ENCODE measurements at places on chromosomes 7 and 10.

- no peak for DNase-seq
Observed at GRCh38 chr10:127347202-127347959, 151.0 kb upstream of the INSYN2A start.

DNA sequence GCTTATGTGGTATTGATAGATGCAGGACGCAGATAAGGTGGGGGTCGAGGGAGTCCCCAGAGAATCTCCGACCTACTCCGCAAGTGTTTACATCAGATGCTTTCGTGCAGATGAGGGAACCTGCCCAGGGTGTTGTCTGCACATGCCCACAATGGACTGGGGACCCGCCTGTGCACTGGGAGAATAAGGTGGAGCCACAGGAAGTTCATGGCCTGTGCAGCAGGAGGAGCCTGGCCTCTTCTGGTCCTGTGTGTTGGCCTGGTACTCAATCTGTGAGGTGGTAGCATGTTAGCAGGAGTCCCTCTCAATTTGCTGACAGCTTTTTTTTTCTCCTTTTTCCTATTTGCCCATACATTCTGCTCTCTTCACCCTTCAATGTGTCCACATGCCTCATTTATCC is 54.1 kb upstream of the AKR1C1 start:
- no peak for DNase-seq

GRCh38 chr10:19843487-19843886 is 27.3 kb downstream of the PLXDC2 start:
- no peak for DNase-seq

DNA sequence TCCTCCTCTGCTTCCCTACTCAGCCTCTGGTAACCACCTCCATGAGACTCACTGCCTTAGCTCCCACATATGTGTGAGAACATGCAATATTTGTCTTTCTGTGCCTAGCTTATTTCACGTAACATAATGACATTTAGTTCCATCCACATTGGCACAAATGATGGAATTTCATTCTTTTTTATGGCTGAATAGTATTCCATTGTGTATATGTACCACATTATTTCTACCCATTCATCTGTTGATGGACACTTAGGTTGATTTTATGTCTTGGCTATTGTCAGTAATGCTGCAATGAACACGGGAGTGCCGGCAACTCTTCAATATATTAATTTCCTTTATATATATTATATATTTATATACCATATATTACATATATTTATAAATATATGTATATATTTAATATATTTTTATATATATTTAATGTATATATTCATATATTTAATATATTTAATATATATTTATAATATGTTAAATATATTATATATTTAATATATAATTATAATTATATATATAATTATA is 1046.9 kb downstream of the DNAJB9 start:
- DNase-seq: no peak

- DNase-seq: no peak
Observed at GRCh38 chr7:138608275-138608674, 92.9 kb downstream of the SVOPL start.

DNA sequence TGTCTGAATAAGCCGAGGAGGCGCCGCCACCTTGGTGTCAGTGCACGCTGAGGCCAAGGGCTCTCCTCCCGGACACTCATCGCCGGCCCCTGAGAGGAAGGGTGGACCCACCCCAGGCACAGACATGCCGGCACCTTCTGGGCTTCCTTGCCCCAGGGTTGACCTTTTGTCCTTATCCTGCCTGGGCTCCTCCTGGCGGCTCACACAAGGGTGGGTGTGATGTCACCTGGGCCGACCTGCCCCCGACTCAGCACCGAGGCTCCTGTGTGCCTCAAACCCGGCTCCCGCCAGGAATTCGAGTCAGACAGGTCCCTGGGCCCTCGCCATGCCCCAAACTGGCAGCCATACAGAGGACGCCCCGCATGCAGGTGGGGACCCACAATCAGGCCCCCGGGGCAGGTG is 17.7 kb upstream of the CFAP46 start:
- DNase-seq: no peak

GRCh38 chr7:38655833-38656774 is 24.9 kb upstream of the AMPH start:
- DNase-seq: no peak

DNA sequence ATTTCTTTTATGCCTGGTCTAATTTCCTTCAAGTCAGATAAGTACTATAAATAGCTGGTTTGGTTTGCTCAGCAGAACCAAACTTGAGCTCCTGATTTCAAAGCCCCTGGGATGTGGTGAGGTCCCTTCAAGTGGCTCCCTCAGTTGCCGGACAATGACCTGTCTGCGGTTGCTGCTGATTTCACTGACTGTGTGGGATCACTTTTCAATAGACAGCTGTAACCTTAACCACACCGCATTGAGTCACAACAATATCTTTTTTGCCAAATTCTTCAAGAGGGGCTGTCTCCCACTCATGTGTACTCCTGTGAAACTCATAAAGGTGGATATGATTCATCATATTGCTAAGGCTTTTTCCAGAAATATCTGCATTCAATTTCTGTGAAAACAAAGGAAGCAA is 23.1 kb upstream of the ITGA8 start:
- DNase-seq: no peak

GRCh38 chr7:50185208-50185607 is 92.2 kb upstream of the ZPBP start:
- DNase-seq: no peak

DNA sequence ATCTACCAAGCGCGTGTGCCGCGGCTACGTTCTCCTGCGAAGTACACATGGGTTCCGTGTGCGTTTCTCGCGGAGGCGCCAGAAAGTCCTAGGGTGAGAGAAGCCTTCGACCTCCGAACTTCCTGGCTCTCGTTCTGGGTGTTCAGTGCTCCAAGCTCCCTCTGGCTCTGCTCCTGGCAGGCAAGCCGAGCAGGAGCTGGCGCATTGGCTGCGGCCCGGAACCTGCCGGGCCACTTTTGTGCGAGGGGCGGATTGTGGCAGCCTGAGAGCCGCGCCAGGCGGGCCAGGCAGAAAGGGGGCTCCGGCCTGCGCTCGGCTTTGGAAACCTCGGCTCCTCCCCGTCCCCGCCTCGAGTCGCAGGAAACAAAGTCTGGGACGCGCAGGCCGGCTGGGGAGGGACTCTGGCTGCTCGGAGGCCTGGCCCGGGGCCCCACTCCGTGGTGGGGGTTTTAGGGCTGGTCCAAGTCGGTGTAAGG is 9.6 kb downstream of the EMX2 start:
- no peak for DNase-seq

- no peak for DNase-seq
Observed at GRCh38 chr7:125279961-125280360, 350.3 kb upstream of the POT1 start.

GRCh38 chr10:68165643-68166042 is 56.4 kb downstream of the MYPN start:
- DNase-seq: no peak

DNA sequence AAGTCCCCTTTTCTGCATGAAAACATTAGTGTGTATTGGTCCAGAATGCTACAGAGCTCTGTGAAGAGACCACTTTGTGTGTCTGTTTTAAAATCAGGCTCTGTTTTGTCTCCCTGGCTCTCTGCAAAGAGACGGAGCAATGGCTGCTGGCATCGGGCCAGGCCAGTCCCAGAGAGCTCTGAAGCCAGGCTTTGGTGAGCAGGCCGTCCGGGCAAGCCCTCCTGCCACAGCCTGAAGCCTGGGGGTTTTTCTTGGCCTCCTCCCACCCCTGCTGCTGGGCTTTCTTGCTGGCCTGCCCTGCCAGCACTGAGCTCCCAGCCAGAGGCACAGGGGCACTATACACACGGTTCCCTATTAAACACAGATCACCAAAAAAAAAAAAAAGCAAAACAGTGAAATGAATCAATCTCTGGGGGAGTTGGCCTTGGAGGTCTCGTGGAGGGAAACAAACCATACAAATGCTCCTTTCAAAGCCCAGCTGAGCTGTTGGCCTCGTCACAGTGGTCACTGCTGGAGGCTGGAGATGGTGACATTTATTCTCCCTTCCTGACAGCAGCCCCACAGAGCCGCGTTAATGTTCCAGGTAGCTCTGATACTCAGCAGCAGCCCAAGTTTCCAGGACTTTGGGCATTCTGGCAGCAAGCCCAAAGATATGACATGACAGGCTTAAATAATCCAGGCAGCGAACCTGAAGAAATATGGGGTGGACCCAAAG is 237.2 kb downstream of the TCF7L2 start:
- DNase-seq: no peak

GRCh38 chr7:140159497-140159896 is 17.3 kb downstream of the KDM7A start:
- no peak for DNase-seq

DNA sequence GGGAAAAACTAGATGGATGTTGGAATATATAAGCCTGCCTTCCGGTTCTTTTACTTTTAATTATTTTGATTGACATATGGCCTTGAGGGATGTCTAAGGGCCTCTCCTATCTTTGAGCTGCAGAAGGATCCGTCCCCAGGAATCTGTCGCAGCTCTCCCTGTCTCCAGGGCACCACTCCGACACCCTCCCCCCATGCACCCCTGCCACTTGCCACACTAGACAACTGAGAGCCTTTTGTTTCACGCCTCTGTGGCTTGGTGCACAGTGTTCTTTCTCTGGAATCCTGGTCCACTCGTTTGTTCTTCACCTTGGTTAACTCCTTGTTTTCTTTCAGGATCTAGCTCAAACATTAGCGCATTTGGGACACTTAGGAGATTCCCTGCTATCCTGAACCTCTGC is 124.1 kb upstream of the EFCAB10 start:
- no peak for DNase-seq

GRCh38 chr10:97117372-97117771 is 68.4 kb downstream of the SLIT1 start:
- DNase-seq: no peak

GRCh38 chr10:5587151-5588079 is 62.7 kb downstream of the CALML3 start:
- no peak for DNase-seq

- DNase-seq: no peak
Observed at GRCh38 chr7:1987591-1988532, 244.9 kb downstream of the MAD1L1 start.

- DNase-seq: no peak
Observed at GRCh38 chr10:124916098-124916584, 25.8 kb upstream of the ZRANB1 start.

DNA sequence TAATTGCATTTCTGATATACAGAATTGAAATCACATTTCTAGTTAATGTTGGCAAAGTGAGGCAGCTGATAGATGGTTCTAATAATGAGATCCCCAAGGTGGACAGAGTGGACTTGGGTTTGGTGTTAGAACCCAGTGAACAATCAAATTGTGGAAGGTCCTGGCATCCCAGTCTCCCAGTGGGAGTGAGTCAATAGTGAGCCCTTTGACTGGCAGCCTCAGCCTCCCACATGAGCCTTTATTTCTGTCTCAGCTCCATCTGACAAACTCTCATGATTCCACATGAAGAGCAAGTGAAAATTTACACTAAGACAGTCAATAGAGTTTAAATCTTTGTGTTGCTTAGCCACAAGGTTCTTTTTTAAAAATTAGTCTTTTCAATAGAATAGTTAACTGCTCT is 56.7 kb upstream of the MYO3A start:
- no peak for DNase-seq

GRCh38 chr7:148144827-148145226 is 445.7 kb upstream of the C7orf33 start:
- no peak for DNase-seq

- DNase-seq: no peak
Observed at GRCh38 chr7:151060416-151061212, 1.2 kb downstream of the SLC4A2 start.

- no peak for DNase-seq
Observed at GRCh38 chr10:84233940-84234339, 7.4 kb downstream of the LRIT1 start.

GRCh38 chr10:79250259-79250658 is 97.0 kb upstream of the PPIF start:
- no peak for DNase-seq

- no peak for DNase-seq
Observed at GRCh38 chr10:90847436-90847835, 10.4 kb downstream of the HTR7 start.

DNA sequence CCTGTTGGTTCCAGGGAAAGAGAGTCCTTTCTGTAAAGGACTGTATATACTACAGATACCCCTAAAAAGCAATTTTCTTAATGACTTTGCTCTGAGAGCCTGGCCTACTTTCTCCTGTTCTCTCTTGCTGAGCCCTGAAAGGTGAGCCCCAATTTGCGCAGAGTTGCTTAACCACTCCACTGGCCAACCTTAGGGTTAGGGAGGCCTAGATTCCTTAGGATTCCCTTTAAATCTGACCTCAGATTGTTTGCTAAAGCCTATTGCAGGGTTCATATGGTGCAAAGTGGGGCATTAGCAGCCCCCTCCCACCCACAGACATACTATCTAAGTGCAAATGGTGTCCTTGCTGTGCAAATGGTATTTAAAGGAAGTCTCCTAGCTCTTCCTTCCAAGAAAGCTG is 164.2 kb downstream of the RNLS start:
- no peak for DNase-seq

DNA sequence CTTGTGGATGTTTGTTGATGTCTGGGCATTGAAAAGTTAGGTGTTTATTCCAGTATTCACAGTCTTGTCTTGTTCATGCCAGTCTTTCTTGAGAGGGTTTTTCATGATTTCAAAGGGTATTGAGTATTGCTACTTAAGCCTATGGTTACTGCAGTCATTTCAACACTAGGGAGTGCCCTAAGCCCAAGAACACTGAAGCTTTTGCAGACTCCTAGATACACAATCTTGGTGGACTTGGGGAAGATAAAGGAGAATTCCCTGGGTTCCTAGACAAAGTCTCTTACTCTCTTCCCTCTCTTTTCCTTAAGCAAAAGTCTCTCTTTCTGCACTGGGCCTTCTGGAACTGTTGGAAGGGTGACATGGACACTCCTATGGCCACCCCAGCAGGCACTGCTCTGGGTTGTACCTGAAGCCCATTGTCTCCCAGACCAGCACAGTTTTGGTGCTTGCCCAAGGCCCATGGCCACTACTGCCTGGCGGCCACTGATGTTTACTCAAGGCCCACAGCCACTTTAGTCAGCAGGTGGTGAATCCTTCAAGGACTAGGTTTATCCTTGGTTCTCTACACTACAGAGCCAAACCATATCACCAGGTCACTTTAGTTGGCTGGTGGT is 24.9 kb downstream of the SAMD9 start:
- no peak for DNase-seq

DNA sequence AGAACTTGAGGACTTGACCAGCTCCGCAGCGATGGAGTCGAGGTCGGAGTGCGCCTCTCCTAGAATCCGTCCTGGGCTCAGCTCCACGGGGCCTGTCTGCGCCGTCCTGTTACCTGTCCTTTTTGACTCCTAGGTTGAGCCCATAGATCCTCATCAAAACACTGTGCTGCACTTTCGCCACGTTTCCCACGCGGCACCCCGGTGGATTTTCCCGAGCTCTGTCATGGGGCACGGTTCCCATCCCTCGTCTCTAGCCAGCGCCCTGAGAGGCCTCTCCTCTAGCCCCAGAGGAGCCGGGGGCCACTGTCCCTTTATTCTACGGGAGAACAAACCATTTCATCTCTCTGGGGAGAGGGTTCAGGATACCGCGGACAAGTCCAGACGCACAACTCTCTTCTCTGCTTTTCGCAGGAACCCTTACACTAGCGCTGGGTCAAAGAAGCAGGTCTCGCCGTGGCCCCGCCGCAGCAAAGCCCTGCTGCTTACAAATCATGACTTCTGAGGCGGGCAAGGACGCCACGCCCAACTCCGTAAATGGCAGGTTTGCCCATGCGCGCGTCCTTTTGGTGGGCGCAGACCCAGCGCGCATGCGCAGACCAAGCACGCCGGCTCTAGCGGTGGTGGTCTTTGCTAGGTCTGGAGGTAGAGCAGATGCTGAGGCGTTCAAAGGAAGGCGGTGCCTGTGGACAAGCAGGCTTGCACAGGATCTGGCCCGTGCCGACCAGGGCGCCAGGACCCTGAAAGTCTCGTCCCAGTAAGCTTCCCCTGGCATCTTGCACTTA is 10.3 kb upstream of the ANKRD7 start:
- DNase-seq: peak; percentile 47

- DNase-seq: no peak
Observed at GRCh38 chr7:81618396-81619014, 151.3 kb downstream of the HGF start.
